Activated CD8-positive, alpha-beta T cell treated with anti-CD3 and anti-CD28 coated beads for 36 hours (primary cell): ENCODE measurements at places on chromosomes 13 and 19.
A peak's percentile ranks its signal among the peaks of the same experiment; 100 is the strongest.

DNA sequence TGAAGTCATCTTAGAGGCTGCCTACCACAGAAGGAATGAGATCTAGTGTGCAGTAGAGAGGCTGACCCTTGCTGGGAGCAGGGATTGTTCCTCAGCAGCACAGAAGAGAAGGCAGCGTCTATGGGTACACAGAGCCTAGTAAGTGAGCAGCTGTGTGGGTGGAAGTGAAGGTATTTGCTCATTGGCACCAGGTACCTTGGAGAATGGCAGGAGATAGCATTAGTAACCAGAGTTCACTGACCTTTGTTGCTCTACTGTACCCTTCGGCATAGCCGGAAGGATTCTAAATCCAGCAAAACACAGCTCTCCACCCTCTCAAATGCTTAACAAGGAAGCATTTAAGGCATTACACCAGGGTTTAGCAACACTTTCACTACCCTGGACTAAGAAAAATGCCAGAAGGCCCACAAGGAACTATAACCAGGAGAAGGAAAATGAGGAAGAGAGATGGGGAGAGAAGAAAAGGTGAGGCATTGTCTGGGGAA lies 12.3 kb downstream of the SOX21 start:
- DNase-seq, result no peak

DNA sequence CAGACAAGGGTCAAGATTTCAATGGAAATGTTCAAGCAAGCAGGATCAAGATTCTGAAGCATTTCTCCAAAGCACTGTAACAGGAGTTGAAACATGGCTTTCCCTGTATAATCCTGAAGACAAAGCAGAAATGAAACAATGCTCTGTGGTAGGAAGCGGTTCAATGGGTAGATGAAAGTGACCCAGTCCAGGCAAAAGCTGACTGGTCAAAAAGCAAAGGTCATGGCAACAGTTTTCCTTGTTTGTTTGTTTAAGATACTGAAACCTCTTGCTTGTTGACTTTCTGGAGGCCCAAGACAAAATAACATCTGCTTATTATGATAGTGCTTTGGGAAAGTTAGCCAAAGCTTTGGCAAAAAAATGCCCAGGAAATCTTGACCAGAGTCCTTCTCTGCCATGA lies 1343.9 kb upstream of the PCDH9 start:
- DNase-seq, result no peak

DNA sequence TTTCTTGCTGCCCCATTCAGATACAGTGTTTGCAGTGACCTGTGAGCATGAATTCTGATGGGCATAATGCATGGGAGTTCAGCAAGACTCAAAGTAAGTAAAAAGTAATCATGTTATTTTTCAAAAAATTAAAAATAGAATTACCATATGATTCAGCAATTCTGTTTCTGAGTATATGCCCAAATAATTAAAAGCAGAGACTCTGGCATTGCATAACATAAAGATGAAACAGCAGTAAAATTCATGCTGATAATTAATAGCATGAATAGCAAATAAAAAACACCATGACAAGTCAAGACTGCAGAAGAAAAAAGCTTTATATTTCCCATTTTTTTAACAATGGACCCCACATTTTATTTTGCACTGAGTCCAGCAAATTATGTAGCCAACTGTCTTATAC lies 21.3 kb downstream of the RNF6 start:
- no peak for DNase-seq

DNA sequence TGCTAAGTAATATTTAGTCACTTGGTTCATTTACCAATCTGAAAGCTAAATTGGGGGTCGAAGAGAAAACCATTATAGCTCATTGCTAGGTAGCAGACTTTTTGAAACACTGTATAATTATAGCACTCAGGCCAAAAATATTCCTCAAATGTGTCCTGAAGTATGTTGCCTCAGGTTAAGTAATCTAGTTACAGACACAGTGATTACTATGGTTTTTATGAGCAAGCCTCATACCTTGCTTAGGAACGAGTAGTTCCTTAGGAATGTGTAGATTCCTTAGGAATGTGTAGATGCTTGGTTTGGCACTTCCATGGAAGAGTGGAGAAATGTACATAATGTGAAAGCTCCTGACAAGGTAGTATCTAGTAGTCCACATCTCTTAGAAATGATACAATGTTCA lies 387.5 kb downstream of the LMO7 start:
- DNase-seq, result no peak

- DNase-seq, result peak; percentile 2
Observed at GRCh38 chr13:77820431-77821149, 98.0 kb downstream of the EDNRB start.

- no peak for DNase-seq
Observed at GRCh38 chr19:55525289-55526101, 11.4 kb downstream of the SBK2 start.

DNA sequence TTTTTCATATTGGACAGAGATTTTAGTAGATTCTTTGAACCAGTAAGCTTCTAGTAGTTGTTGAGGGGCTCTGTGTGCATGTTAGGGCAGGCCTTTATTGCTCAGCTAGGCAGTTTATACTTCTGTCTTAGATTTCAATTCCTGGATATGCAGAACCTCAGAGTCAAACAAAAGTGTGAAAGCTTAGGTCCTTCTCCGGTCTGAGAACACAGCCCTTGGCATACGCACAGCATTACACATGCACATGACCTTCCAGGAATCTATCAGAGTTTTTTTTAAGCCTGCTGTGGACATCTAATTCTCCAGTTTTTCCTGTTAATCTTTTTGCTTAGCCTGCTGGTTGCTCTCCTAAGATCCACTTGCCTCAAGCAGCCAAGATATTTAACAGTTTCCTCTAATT lies 77.9 kb upstream of the KL start:
- no peak for DNase-seq

DNA sequence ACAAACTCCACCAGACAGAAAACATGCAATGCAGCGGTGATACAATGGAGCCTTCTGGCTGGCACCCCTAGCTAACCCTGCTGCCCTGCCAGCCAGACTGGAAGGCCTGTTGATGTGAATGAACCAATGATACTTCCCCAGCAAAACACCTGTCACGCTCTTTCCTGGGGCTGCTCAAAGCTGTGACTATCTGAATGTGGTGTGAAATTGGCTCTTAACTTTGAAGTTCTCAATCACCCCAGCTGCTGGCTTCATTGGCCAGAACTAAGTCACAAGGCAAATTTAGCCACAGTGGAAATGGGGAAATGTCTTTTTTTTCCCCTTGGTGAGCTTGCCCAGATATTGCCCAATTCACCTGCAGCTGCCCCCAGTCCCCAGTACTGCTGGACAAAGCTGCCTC lies 147.3 kb downstream of the SLC7A1 start:
- DNase-seq, result no peak

DNA sequence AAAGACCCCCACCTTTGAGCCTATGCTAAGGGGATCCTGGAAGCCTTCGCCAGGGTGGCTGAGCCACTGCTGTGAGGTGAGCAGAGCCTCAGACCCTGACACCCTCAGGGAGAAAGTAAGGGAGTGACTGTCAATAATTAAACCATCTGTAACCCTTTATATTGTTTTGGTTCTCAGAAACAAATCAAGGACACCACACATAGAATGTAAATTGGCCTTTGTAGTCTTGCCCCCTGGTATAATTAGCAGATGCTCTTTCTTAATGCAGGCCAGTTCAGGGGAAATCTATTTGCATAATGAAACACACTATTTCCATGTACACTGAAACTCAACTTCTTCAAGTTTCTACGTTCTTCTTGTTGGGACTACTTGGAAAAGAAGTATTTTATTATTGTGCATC lies 127.7 kb upstream of the EDNRB start:
- DNase-seq, result no peak

GRCh38 chr19:7068599-7068998 lies 904 bp upstream of the ZNF557 start:
- DNase-seq, result no peak

GRCh38 chr13:103222683-103223082 lies 156.5 kb upstream of the SLC10A2 start:
- DNase-seq, result no peak

DNA sequence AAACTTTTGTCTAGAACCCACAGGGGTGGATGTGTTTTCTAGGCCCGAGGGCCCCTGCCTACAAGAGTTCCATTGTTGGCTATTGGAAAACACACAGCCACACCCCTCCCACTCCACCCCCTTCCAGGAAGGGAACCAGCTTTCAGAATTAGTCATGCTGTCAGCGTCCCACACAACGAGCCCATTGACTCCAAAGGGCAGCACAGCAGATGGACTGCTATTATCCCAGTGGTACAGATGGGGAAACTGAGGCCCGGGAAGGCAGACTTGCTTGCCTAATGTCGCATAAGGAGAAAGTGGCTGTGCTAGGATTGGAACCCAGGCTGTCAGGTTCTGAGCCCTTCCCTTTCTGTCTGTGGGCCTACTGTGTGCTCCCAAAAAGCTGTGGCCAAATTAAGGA lies 8.1 kb upstream of the FXYD3 start:
- DNase-seq, result no peak

GRCh38 chr13:99959127-99959539 lies 12.4 kb downstream of the ZIC5 start:
- no peak for DNase-seq

GRCh38 chr13:21231426-21231940 lies 55.0 kb downstream of the MRPL57 start:
- no peak for DNase-seq

DNA sequence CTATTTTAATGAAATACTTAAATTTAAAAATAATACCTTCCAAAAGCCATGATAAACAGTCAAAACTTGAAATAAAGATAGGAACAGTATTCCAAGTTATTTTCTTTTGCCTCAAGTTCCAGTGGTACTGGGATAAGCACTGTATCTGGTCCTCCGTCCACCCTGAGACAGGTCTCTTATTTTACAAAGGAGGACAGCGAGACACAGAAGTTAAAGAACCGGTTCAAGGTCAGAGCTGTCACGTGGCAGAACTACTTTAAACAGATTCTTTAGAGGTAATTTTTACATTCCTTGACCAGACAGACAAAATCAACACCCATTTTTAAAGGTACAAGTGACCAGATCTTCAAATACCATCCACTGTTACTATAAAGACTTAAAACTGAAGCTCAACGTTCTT lies 10.4 kb upstream of the DOCK9 start:
- DNase-seq, result no peak

- no peak for DNase-seq
Observed at GRCh38 chr19:38837656-38838121, 6.1 kb upstream of the ECH1 start.

DNA sequence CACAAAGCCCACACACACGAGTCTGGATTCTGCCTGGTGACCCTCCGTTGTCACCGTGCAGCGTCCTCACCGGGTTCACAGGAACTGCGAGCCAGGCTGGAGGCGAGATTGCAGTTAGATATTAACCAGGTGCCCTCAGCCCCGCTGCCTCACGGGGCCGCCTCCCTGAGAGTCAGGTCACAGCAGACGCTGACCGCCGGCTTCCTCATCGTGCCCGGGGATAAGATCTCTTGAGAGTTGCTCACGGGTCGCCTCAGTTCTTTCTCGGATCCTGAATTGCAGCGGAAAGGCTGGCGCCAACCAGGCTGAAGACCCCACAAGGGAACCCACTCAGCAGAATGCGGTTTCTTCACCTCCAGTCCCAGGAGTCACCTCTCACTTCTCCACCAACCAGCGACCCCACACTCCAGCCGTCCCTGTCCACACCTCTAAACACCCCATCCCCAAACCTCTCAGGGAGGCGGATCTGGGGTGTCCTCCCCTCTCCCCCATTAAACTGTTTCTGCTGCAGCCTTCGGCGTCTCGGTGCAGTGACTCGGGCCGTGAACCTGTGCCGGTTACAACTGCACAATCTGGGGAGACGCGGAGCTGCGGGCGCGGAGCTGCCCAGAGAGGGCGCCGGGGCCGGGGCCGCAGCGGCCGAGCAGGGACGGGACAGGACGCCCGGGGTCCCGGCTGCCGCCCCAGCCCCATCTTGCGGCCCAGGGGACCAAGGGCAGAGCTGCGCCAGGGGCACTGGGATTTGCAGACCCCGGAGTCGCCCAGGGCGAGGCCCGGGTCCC lies 591 bp downstream of the ZNF823 start:
- peak; percentile 62 for DNase-seq

DNA sequence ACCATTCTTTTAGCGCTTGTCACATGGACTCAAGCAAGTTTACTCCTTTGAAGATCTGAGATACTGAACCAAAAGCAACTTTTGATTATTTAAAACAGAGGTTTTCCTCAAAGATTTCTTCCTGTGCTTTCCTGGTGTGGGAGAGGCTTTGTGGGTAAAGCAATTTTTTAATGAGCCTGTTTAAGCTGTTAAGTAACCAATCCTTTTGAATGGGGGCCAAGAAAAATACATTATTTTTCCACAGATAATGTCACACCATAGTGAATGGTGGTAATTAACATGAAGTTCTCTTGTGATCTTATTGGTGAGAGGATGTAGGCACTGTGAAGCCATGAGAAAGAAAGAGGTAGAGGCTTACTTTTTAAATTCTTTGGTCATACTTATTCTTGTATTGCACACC lies 55.8 kb upstream of the OBI1 start:
- DNase-seq, result no peak

DNA sequence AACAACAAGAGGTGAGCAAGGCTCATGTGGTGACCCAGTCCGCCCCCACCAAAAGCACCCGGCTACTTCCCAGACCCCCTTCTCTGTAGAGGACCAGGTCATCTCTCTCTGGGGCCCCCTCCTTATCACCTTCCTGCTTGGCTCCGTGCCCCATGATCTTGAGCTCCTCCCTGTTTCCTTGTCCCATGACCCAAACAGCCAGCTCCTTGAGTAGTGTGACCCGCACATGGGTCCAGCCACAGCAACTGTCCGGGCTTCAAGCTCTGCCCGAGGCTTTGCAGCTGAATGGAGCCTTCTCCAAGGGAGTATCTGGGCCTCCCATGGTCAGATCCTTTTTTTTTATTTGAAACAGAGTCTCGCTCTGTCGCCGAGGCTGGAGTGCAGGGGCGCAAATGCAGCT lies 61.8 kb downstream of the MYO9B start:
- DNase-seq, result no peak

DNA sequence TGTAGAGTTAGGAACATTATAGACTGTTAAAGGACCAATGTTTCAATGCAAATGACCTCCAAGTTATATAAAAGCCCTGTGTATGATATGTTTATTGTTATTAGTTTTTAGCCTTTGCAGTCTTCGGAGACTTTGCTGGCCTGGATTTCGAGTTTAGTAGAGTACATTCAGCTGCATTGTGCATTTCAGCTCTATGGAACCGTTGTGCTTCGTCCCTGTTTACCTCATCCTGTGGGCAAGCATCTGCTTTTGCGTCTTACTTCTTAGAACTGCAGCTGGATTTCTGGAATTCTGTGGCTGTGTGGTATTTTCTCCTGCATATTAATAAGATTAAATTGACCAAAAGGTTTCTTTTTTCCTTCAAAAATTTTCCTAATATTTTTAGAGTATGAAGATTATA lies 138.6 kb downstream of the KCNRG start:
- no peak for DNase-seq
